ENCODE measurements at places on chromosomes 5 and 9.
A peak's percentile ranks its signal among the peaks of the same experiment; 100 is the strongest.

DNA sequence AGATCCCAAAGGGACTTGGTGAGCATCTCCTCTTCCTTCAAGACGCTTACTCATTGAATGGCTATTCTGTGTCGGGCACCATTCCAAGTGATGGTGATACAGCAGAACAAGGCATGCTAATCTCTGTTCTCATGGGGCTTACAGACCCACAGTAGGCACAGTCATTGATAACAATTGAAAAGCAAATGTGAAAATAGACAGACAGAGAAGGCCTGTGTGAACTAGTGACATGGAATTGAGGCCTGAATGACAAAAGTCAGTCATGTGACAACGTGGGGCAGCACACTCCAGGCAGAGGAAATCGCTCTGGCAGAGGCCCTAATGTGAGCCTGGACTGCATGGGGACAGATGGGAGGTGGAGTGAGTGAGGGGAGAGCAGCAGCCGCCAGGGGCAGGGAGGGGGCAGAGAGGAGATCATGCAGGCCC, 70.7 kb upstream of the CPLX2 start:
- DNase-seq, result no peak

- DNase-seq, result no peak
Measured at GRCh38 chr5:64497386-64497785, 8.4 kb upstream of the RGS7BP start.

GRCh38 chr5:10876006-10876744, 115.1 kb upstream of the DAP start:
- no peak for DNase-seq

GRCh38 chr9:134032456-134033222, 7.4 kb downstream of the BRD3OS start:
- no peak for DNase-seq

DNA sequence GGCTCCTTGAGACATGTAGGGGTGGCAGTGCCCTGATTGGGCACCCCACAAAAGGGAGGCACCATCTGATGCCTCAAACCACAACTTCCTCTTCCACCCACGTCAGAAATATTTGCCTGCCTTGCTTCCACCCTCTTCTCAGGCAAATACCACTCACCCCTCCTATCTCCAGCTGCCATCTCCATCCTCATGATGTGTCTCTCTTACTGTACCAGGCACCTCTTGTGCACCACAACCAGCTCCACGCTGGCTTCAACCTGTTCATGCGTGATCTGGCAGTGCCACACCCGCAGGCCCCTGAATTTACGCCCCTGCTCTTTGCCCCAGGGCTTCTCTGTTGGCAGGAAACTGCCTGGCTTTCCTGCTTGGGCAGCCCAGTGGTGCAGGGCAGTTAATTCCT, 87.8 kb upstream of the HSPA9 start:
- DNase-seq, result no peak

GRCh38 chr5:176822041-176822792, 11.9 kb downstream of the UNC5A start:
- DNase-seq, result no peak

DNA sequence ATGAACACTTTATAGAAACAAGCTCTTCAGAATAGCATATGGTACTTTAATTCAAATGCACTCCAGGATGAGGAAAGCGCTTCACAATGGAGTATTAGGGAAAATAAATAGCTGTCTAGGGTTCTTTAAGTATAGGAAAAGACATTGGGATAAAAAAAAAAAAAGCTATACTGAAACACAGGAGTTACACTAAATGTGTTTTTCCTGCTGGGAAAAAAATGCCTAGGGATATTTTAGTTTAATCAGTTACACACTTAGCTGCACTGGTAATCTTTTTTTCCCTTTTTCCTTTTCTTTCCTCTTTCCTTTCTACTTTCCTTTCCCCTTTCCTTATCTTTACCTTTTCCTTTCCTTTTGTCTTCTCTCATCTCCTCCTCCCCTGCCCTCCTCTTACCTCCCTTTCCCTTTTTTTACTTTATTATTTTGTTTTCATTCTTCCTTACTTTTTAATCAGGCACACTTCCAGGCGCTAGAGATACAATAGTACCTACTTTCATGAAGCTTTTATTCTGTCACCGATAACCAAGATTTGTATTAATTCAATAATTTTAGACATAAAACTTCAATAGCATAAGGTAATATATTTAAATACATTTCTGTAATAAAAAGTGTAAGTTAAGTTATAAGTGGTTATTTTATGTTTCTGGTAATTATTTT, 758.7 kb downstream of the CDH18 start:
- DNase-seq, result no peak

- peak; percentile 32 for DNase-seq
Measured at GRCh38 chr5:139137697-139138096, 60.5 kb downstream of the SIL1 start.

All from HAP-1 (cell line).